ENCODE measurements at places on chromosomes 2 and 18. TPM values are rescaled to one million over a fixed set of nuclear protein-coding genes. Genes with fewer than 3 reads are reported as not detected.

GRCh38 chr2:71605173-71605641 lies 151.8 kb downstream of the DYSF start:
- no peaks in the 10 kb centered on the region for H3K27me3 ChIP-seq
- no peak for DNase-seq
- no peak overlapping the region for H3K27ac ChIP-seq
- peaks cover 17% of the 10 kb centered on the region for H3K4me1 ChIP-seq

GRCh38 chr2:88683160-88684021 lies 8.1 kb upstream of the RPIA start:
- H3K4me3 ChIP-seq = no peak overlapping the region
- no peak overlapping the region for H3K27ac ChIP-seq
- DNase-seq = no peak
- no peaks in the 10 kb centered on the region for H3K27me3 ChIP-seq

DNA sequence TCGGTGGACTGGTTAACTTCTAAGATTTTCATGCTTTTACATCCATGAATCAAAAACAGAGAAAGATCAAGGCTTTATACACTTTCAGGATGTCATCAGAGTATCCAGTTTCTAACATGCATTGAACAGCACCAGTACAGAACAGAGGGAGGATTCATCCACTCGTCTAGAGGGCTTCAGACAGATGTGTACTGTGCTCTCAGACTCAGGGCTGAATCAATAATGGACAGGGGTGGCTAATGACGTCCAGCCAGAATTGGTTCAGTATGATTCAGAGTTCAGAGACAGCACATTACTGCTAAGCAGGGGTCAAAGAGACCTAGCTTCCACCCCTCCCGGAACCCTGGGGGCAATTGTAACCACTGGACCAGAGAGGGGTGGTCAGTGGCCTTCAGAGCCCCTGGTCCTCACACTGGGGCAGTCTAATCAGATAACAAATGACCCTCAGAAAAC lies 37.3 kb downstream of the RNU4ATAC start:
- H3K27ac ChIP-seq = no peak overlapping the region
- peaks cover 28% of the 10 kb centered on the region for H3K36me3 ChIP-seq
- H3K4me3 ChIP-seq = no peak overlapping the region
- DNase-seq = no peak

DNA sequence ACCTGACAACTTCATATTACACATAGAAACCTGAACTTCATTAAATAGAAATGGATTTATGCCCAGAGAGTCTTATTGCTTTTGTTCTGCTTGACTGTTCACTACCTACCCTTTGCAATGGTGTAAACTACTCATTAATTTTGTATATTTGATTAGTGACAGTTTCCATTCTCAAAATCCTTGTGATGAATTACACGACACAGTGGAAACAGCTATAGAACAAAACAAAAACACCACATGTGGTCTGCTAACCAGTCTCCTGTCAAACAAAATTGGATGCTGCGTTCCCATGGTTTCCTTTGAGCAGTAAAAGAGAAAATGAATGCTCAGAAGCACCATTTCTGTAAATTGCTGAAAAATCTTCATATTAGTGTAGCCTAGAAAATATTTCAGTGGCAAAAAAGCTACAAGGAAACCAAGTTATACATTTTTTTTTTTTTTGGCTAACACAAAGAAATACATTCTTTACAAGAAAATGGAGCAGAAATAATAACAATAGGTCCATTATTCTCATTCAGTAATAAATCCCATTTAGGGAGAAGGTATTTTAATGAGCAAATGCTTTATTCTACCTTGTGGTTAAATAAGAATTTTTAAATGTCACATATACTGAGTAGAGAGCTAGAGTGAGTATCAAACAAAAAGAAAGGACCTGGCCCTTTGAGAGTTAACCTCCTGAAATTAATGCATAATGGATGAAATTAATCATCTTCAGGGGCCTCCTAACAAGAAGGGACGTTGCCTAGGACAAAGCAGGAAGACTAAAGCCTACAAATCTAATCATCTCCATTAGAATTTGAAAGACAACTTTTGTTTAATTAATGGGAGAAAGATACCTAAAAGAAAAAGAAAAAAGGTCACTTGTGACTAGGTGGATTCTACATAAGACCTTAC lies 355.1 kb upstream of the ZC3H15 start:
- H3K4me3 ChIP-seq = no peak overlapping the region
- H3K4me1 ChIP-seq = no peaks in the 10 kb centered on the region
- no peak for DNase-seq
- no peak overlapping the region for H3K27ac ChIP-seq
- H3K36me3 ChIP-seq = no peaks in the 10 kb centered on the region

DNA sequence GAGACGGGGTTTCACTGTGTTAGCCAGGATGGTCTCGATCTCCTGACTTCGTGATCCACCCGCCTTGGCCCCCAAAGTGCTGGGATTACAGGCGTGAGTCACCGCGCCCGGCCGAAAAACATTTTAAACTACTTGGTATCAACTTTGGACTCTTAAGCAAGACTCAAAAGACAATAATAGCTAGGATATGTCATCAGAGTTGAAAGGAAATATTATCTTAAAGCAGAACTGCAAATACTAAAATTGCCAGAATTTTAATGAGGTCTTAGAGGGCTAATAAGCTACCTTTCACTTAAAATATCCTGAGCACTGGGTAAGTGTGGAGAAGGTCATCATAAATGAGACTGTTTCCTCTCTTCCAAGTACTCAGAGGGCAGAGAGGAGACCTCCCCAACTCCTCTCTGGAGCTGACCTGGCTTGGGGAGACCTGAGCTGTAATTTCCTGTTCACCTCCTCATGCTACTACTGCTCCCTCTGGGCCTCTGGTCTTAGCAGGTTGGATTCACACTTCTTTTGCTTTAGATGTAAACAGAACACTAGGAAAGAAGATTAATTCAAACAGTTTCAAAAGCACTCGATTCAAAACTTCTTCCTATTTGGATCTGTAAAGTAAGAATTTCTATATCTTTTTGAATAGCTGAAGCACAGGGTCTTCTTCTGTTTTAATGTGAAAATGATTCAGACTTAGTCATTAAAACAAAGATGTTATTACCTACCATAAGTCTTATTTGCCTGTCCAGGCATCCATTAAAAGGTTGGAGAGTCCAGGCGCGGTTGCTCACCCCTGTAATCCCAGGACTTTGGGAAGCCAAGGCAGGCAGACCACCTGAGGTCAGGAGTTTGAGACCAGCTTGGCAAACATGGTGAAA lies 16.5 kb downstream of the CNRIP1 start:
- no peak for DNase-seq
- no peak overlapping the region for H3K27ac ChIP-seq
- no peaks in the 10 kb centered on the region for H3K36me3 ChIP-seq
- peaks cover 14% of the 10 kb centered on the region for H3K27me3 ChIP-seq
- no peaks in the 10 kb centered on the region for H3K4me1 ChIP-seq
- no peak overlapping the region for H3K4me3 ChIP-seq

GRCh38 chr2:239507576-239508258 lies 106.9 kb upstream of the HDAC4 start:
- no peaks in the 10 kb centered on the region for H3K4me1 ChIP-seq
- H3K36me3 ChIP-seq = no peaks in the 10 kb centered on the region
- H3K27me3 ChIP-seq = no peaks in the 10 kb centered on the region
- H3K27ac ChIP-seq = no peak overlapping the region
- H3K4me3 ChIP-seq = no peak overlapping the region

DNA sequence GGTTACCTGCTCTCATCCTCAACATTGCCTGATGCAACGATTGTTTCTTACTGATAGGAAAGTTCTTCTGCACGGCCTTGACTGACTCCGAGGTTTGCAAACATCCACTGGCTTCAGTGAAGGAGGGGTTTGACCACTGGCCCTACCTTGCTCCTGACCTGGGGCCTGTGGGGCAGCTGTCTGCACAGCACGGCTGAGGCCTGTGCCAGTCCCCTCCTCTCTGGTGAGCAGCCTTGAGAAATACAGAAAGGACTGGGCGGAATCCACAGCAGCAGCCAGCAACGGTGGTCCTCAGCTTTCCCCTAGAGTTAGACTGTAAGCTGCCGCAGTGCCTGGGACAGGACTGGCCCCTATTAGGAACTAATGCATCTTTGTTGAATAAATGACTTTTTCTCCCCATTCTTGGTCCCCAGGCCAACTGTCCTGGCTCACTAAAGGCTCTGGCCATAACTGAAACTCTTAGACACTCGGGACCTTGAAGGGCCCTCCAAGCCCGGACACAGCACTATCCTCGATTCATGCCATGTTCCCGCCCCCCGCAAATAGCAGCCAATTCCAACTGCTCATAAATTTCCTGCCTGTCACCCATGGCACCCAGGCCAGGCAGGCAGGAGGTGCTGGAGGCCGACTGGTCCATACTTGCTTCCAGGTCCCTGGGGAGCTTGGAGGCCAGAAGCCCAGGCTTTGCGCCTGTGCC lies 26.7 kb downstream of the ATOH8 start:
- no peak for DNase-seq
- H3K36me3 ChIP-seq = no peaks in the 10 kb centered on the region
- H3K27me3 ChIP-seq = peaks cover 6% of the 10 kb centered on the region
- no peaks in the 10 kb centered on the region for H3K4me1 ChIP-seq
- H3K27ac ChIP-seq = no peak overlapping the region

DNA sequence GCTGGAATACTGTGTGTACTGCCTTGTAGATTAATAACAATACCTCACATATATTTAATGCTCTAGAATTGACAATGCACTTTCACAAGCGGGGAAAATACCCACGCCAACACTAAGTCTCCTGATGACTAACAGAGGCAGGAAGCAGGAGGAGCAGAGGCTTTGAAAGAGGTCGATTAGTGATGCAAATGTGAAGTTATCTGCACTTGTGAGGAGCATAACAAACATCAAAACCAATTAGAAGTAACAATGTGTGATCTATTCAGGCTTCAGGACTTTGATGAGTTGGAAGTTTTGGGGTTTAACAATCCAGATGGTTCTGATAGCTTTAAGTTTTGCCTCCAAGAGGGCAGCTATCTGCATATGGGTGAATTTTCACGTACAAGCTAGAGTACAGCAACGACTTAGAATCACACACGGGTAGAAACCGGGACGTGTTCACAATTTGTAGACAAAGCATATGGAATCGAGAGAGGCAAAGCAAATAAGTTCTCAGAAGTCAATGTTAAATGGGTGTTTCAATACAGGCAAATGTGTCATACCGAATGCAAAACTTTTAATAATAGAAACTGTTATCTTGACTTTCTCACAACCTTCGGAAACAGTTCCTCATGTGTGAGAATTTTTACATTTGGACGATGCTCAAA lies 114.5 kb downstream of the METTL8 start:
- peak; percentile 32 for DNase-seq
- peaks cover 56% of the 10 kb centered on the region for H3K4me1 ChIP-seq
- peaks cover 45% of the 10 kb centered on the region for H3K36me3 ChIP-seq
- H3K27ac ChIP-seq = peak overlapping the region; percentile 99

- no peaks in the 10 kb centered on the region for H3K27me3 ChIP-seq
- no peak for DNase-seq
- peaks cover 69% of the 10 kb centered on the region for H3K36me3 ChIP-seq
- H3K4me1 ChIP-seq = peaks cover 58% of the 10 kb centered on the region
- H3K4me3 ChIP-seq = peak overlapping the region; percentile 71
These were observed 3.7 kb upstream of the PCBP1 start for GRCh38 chr2:70083344-70084156.

DNA sequence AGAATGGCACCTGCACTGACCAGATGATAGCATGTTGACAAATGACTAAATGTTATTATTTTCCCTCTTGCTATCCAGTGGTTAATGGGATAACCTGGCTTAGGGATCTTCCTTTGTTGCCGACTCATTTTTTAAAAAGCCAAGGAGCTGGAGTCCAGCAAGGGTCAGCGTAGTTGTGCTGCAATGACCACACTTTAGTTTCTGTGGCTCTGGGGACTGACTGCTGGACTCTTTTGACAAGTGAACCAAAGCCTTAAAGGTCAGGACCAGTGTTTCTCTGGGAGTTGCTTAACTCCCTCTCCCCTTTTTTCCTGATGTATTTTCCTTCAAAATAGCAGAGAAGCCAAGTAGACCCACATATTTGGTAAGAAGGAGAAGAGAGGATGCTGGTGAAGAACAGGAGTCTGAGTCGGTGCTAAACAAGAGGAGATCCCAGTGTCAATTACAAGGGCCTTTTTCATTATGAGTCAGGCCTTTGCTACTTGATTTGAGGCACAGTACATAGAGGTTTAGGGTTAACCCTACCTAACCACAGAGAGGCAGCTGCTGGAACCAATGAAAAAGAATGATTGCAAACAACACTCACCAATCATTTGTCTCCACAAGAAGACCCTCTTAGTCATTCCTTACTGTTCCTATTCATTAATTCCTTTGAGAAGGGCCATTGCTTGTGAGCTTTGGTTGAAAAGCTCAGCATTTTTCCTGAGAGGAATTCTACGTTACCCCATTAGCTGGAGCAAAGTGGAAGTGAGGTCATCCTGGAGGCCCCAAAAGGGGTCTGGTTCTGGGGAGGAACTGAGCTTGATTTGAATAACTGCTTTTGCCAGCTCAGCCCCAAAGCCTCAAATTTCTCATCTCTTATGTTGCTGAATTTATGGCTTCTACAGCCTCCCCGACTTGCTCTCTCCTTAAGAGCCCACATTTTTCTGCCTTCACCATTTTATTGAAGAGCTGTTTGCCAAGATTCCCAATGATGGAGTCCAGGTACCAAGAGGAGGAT lies 137.6 kb upstream of the HNMT start:
- no peaks in the 10 kb centered on the region for H3K36me3 ChIP-seq
- peaks cover 2% of the 10 kb centered on the region for H3K27me3 ChIP-seq
- H3K27ac ChIP-seq = no peak overlapping the region
- no peaks in the 10 kb centered on the region for H3K4me1 ChIP-seq

GRCh38 chr2:102074152-102074783 lies 68.3 kb upstream of the IL1R1 start:
- no peaks in the 10 kb centered on the region for H3K36me3 ChIP-seq
- H3K27ac ChIP-seq = no peak overlapping the region
- no peak for DNase-seq
- no peak overlapping the region for H3K4me3 ChIP-seq
- peaks cover 27% of the 10 kb centered on the region for H3K27me3 ChIP-seq

The MAB21L4 gene
- not detected for total RNA-seq

The MIB1 gene
- 45.0 TPM for total RNA-seq

The AQP12B gene
- not detected for total RNA-seq

The ERBB4 gene
- total RNA-seq = not detected

The CACNB4 gene
- total RNA-seq = 0.23 TPM

The SETBP1 gene
- total RNA-seq = 27.4 TPM

The TEX261 gene
- 67.9 TPM for total RNA-seq

The IL18R1 gene
- total RNA-seq = 61.9 TPM
